ENCODE measurements at places on chromosomes 3 and 15.

DNA sequence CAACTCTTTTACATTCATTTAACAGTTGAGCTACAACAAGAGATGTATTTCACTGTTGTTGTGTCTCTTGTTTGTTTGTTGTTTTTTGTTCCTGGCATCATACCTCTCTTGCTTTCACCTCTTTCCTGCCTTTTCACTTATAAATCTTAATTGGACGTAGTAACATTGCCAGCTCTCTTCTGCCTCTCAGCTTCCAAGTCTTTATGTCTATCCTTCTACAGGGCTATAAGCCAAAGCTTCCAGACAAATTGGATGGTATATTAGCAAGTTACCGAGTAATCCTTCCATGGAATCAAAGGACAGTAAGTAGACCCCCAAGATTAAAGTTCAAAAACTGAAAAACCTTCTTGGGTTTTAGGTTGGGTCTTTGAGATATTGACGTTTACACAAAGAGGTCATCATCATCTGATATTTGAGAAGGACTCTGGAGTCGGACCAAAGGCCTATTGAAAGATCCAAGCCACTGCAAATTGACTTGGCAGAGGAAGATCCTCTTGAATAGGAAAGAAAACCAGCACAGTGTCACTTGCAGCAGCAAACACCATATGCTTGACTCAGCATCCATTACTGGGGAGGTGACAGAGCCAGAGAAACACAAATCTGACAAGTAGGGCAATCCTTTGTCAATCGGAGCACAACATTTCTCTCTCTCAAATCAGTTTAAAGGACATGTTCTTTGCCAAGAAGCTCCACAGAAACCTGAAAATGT is 648.5 kb upstream of the NR2F2 start:
- no peak for DNase-seq

DNA sequence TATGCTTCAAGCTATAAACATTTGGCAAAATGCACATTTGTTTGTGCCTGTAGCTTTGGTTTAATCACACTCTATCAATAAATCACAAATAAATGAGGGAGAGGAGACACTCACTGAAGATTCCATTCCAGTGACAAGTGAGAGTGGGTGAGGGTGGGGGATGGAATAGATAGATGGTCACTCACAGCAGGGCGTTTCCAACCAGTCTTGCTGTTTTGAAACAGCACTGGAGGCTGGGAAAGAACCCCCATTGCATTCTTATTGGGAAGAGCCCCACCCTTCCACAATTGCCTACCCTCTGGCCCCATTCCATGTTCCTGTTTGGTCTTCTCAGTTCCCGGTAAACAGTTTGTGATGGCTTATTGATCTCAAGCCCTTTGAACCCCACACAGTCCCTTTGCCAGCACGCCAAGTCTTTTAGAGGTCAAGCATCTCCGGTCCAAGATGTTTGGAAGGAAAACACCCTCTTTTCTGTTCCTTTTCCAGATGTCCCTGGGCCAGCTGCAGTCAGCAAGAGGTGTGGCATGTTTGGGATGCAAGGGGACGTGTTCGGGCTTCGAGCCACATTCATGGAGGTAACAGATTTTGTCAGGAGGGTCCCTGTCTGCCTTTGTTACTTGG is 30.7 kb downstream of the LMCD1 start:
- DNase-seq, result peak; percentile 6

- no peak for DNase-seq
Measured at GRCh38 chr3:88434001-88434400, 284.2 kb downstream of the C3orf38 start.

DNA sequence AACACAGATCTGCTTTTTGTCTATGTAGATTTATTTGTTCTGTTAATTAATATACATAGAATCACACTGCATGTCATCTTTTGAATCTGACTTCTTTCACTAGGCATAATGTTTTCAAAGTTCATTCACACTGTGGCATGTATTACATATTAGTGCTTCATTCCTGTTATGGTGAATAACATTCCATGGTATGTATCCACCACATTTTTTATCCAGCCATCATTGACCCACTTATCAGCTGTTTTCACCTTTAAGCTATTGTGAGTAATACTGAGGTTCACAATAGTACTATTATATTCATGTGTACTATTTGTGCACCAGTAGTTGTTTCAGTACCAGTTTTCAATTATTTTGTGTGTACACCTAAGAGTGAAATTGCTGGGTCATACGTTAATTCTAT is 230.6 kb upstream of the CNTN3 start:
- no peak for DNase-seq

- DNase-seq, result no peak
Measured at GRCh38 chr3:3705090-3705775, 94.0 kb upstream of the LRRN1 start.

- no peak for DNase-seq
Measured at GRCh38 chr15:42218953-42219592, 11.0 kb upstream of the VPS39 start.

- no peak for DNase-seq
Measured at GRCh38 chr3:152664766-152665165, 170.2 kb upstream of the P2RY1 start.

DNA sequence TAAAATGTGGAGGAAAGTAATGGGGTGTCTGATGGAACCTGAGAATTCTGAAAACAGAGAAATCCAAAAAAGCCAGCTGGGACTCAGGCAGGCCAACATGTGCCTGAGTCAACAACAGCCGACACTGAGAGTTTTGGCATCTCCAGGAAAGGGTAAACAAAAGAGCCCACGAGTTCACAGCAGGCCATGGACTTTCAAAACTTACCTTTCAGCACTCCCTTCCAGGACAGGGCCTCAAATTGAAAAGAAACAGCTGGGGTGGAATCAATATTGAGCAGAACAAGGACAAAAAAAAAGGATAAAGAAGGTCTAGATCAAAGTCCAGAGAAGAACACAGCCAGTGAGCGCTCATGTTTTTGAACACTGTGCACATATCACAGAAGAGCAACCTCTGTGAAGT is 735.4 kb upstream of the GRM7 start:
- no peak for DNase-seq

- peak; percentile 6 for DNase-seq
Measured at GRCh38 chr3:125556314-125556713, 36.3 kb upstream of the SNX4 start.

DNA sequence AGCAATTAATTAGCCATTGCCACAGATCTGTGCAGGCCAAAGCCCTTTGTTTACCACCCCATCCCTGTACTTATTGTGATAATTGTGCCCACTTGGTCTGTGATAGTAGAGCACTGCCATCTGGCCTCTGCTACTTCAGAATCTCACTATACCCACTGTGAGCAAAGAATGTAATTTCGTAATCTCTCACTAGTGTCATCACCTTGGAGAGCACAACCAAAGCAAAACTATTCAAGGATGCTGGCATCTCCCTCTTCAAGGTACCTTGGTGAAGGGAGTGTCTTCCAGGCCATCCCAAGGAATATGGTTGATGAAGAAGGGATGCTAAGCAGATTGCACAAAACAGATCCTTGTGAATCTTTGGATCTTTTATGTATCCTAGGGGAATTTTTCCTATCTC is 34.7 kb upstream of the NOX5 start:
- DNase-seq, result no peak

GRCh38 chr3:133570937-133571320 is 2.6 kb upstream of the CDV3 start:
- DNase-seq, result no peak

- DNase-seq, result no peak
Measured at GRCh38 chr3:38147421-38147820, 9.0 kb downstream of the MYD88 start.

DNA sequence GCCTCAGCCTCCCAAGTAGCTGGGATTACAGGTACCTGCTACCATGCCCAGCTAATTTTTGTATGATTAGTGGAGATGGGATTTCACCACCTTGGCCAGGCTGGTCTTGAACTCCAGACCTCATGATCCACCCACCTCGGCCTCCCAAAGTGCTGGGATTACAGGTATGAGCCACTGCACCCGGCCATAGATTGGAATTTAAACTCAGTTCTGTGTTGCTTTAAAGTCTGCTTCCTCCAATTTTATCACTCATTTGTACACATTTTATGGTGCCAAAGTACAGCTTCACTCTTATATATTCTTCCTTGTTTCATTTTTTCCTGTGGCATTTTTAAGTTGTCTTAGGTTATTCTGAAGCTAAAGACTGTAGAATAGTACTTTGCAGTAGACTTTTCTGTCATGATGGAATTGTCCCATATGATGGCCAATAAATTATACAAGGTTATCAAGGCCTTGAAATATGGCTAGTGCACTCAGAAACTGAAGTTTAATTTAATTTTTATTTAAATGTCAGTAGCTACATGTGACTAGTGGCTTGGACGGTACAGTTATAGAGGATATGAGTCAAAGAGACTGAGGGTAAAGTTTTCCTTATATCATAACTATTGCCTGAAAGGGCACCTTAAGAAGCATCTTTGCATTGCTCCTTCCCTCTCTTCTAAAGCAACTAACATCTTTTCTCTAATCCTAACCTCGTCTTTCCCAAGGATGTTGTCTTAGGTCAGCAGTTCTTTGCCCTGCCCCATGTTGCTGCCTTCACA is 28.1 kb downstream of the ATP11B start:
- no peak for DNase-seq

- no peak for DNase-seq
Measured at GRCh38 chr15:95726891-95727290, 603.6 kb upstream of the NR2F2 start.

DNA sequence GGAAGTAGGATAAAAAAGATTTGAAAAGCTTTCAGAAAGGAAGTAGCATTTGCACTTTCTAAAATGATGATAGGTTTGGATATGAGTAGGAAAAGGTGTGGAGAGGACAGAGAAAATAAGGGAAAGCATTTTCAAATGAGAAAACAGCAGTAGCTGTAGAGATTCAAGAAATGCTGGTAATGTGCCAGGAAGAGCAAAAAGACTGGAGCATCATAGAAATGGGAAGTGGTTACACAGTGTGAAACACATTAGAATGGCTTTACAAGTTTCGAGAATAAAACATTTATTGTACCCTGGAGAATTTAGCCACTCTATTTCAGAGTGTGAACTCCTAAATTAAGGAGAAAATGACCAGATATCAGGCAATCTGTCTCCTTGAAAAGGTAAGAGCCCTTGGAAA is 108.3 kb upstream of the CHL1 start:
- DNase-seq, result no peak
